ENCODE measurements at places on chromosomes 5 and 9. TPM values are rescaled to one million over a fixed set of nuclear protein-coding genes. Genes with fewer than 3 reads are reported as not detected.

CORO2A gene
- total RNA-seq: 19.0 TPM

TAF1L gene
- total RNA-seq: not detected

C5orf58 gene
- not detected for total RNA-seq

SLC25A48 gene
- total RNA-seq: not detected

GAS1 gene
- 5.9 TPM for total RNA-seq

GRXCR2 gene
- not detected for total RNA-seq

NLN gene
- 19.6 TPM for total RNA-seq

ARID3C gene
- total RNA-seq: not detected

SOX30 gene
- total RNA-seq: not detected

CDO1 gene
- not detected for total RNA-seq

FAXDC2 gene
- 5.8 TPM for total RNA-seq

ZNF618 gene
- 8.0 TPM for total RNA-seq

GRM6 gene
- not detected for total RNA-seq

All from airway epithelial cell (primary cell).